ENCODE measurements at places on chromosomes 12 and 14. TPM values are rescaled to one million over a fixed set of nuclear protein-coding genes. Genes with fewer than 3 reads are reported as not detected.

The PCED1B gene
- 0.25 TPM for total RNA-seq

The SRRM4 gene
- total RNA-seq: 0.34 TPM

The PMEL gene
- 301 TPM for total RNA-seq

DNA sequence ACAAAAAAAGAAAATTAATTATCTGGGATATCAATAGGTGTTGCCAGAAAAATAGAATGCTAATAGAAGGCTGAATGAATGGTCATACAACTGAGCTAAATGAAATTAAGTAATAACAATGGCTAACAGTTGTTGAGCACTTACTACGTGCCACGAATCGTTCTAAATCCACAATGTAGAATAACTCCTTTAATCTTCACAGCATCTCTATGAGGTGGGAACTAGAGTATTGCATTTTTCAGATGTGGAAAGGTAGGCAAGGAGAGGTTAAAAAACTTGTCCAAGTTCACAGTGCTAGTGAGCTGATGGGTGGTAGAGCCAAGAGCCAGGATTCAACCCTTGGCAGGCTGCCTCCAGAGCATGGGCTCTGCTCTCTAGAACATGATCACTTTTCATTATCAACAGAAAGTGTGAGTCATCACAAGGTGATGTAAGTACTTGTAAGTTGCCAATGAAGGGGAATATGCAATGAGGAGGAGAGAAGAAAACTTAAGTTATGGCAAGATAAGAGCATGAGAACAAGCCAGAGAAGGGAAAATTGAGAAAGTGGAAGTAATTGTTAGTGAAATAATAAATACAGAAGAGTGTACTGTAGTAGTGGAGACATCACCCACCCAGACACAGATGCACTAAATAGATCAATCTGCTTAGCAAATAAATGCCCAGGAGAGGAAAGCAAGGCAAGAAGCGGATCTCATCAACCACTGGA, 122.1 kb downstream of the PRKD1 start:
- no peaks in the 10 kb centered on the region for H3K4me1 ChIP-seq
- H3K27ac ChIP-seq: no peak overlapping the region
- H3K36me3 ChIP-seq: no peaks in the 10 kb centered on the region
- H3K27me3 ChIP-seq: no peaks in the 10 kb centered on the region
- no peak for DNase-seq
- H3K4me3 ChIP-seq: no peak overlapping the region

DNA sequence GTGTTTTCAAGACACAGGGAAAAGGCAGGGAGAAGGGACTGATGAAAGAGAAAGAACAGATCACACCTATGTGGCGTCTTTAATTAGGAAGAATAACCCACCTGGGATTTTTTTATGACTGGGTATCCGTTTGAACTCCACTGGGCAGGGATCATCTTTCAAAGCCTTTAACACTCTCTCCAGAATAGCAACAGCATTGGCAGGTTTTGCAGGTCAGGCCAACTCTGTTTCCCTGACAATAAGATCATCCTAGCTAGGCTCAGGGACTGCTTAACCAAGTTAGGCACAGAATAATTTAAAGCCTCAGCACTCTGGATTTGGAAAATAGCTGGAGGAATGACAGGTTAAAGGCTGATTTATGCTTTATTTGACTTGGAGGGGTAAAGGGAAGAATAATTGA, 117.6 kb downstream of the SUDS3 start:
- no peaks in the 10 kb centered on the region for H3K36me3 ChIP-seq
- H3K27ac ChIP-seq: no peak overlapping the region
- H3K4me1 ChIP-seq: no peaks in the 10 kb centered on the region
- no peaks in the 10 kb centered on the region for H3K27me3 ChIP-seq
- H3K4me3 ChIP-seq: no peak overlapping the region
- DNase-seq: no peak

DNA sequence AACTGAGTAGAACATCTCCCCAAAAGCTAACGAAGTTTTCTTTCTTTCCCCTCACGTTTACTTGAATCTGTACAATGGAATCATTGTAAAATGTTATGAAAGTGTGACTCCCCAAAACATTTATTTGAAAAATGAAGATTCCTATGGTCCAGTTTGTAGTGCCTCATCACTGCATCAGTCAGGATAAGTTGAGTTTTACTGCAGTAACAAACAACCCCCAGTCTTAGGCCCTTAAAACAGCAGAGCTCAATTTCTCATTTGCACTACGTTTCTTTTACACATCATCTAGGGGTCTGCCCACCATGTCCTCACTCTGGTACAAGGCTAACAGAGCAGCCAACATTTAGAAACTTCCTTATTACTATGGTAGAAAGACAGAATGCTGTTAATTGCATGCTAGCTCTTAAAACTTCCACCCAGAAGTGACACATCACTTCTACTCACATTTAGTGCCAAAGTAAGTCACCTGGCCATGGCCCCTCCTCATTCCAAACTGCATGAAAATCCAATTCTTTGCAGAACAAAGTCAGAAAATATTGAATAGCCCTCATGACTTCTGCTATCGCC, 546.4 kb downstream of the MED13L start:
- DNase-seq: no peak
- no peak overlapping the region for H3K27ac ChIP-seq
- H3K4me1 ChIP-seq: no peaks in the 10 kb centered on the region
- H3K36me3 ChIP-seq: no peaks in the 10 kb centered on the region
- no peaks in the 10 kb centered on the region for H3K27me3 ChIP-seq
- no peak overlapping the region for H3K4me3 ChIP-seq

DNA sequence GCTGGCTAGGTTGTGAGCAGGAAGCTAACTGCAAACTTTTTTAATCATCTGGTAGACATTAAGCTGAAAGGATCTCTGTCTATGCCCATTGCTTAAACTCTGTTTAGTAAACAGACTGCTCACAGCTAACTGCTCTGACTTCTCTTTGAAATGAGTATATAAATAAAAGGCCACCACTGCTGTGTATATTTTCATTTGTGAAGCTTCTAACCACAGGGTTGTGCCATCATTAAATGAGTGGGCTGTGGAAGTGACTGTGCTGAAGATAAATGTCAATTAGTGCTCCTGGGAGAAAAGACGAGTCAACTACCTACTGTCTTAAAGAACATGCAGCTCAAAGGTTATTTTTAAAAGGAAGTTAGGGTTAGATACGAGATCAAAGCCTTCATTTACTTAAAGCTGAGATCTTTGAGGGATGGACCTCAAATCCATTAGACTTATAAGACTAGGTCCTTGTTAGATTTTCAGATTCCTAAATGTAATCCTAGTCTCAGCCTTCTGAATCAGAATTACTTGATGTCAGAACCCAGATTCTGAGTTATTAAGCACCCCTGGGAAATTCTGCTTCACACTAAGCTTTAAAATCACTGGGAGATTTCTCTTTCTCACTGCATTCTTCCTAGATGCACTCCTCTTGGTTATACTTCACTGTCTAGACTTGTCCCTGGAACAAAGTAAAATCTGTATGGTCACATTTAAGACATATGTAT, 213.1 kb upstream of the FLRT2 start:
- no peak overlapping the region for H3K27ac ChIP-seq
- peaks cover 51% of the 10 kb centered on the region for H3K4me1 ChIP-seq
- H3K27me3 ChIP-seq: no peaks in the 10 kb centered on the region
- H3K36me3 ChIP-seq: no peaks in the 10 kb centered on the region
- no peak overlapping the region for H3K4me3 ChIP-seq
- DNase-seq: no peak

- no peak overlapping the region for H3K4me3 ChIP-seq
- no peak overlapping the region for H3K27ac ChIP-seq
- no peaks in the 10 kb centered on the region for H3K4me1 ChIP-seq
- no peaks in the 10 kb centered on the region for H3K27me3 ChIP-seq
These were observed 58.6 kb upstream of the MYF6 start for GRCh38 chr12:80648881-80649280.

GRCh38 chr14:92615451-92615850, 101.9 kb downstream of the RIN3 start:
- no peak overlapping the region for H3K4me3 ChIP-seq
- no peak overlapping the region for H3K27ac ChIP-seq
- no peaks in the 10 kb centered on the region for H3K4me1 ChIP-seq
- no peaks in the 10 kb centered on the region for H3K27me3 ChIP-seq

GRCh38 chr12:59472273-59472672, 123.6 kb upstream of the SLC16A7 start:
- no peaks in the 10 kb centered on the region for H3K4me1 ChIP-seq
- H3K36me3 ChIP-seq: no peaks in the 10 kb centered on the region
- no peak overlapping the region for H3K4me3 ChIP-seq
- no peaks in the 10 kb centered on the region for H3K27me3 ChIP-seq
- no peak overlapping the region for H3K27ac ChIP-seq

- no peaks in the 10 kb centered on the region for H3K4me1 ChIP-seq
- H3K4me3 ChIP-seq: no peak overlapping the region
- no peaks in the 10 kb centered on the region for H3K36me3 ChIP-seq
- DNase-seq: peak; percentile 48
- no peak overlapping the region for H3K27ac ChIP-seq
These were observed 94.4 kb upstream of the PLEKHG7 start for GRCh38 chr12:92608151-92609091.

DNA sequence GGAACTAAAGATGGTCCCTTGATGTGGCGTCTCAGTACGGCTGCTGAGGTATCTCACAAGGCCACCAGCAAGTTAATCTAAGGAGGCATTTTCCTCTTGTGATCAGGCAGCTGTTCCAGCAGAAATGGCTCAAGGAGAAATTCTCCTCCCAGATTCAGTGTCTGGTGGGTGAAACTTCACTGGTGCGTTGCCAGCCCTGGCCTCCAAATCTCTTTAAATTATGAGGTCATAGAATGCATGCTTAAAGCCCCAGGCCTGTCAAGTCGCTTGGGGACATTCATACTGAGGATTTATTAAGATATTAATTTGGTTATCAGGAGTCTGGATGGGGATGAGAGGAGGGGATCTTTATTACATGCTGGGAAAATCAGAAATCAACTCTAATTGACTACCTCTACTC, 72.9 kb downstream of the PPP2R5C start:
- H3K4me1 ChIP-seq: no peaks in the 10 kb centered on the region
- H3K36me3 ChIP-seq: no peaks in the 10 kb centered on the region
- H3K4me3 ChIP-seq: no peak overlapping the region
- no peak for DNase-seq

DNA sequence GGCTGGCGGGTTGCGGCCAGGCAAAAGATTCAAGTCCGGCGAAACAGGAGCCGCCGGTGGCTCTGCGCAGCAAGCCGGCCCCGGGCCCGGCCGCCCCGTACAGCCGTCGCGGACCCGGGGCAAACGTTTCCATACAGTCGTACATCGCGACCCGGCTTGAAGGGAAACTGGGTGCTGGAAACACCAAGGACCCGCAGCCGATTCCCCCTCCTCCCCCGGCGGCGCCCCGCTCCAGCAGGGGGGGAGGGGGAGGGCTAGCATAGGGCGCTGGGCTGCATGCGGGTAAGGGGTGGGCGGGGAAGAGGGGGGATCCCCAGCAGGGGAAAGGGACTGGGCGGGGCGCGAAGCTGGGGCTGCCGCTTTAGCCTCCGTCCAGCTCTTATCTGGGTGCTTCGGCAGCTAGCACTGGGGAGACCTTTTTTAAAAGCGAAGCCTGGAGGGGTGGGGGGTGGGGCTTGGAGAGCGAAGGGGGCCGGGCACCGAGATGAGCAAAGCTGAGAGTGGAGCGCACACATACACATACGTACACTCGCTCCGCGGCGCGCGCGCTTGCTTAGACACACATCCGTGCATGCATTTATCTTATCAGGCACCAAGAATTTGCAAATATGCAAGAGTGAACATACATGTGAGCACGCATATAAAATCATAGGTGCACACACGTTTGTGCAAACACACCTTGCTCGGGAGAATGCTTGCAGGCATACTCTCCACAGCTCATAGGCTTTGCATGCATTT, 11.9 kb downstream of the RARG start:
- DNase-seq: peak; percentile 80
- H3K27me3 ChIP-seq: peaks cover 16% of the 10 kb centered on the region
- H3K36me3 ChIP-seq: no peaks in the 10 kb centered on the region
- H3K4me3 ChIP-seq: peak overlapping the region; percentile 51
- H3K4me1 ChIP-seq: peaks cover 68% of the 10 kb centered on the region

DNA sequence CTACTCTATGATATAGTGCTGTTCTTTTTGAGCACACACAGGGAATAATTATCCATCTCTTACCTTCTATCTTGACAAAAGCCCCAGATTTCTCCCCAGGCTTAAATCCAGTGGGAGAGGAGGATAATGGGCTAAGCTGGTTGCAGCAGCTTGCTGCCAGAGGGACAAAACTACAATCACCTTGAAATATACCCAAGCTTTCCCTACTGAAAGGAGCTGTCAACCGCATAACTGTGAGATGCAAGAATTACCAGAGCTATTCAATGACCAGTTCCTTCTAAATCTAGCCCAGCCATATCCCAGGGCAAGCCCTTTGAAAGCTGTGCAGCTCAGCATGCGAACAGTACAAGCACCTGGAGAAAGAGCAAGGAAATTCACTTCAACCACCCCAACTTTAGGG, 943 bp upstream of the MGAT4C start:
- H3K27me3 ChIP-seq: no peaks in the 10 kb centered on the region
- H3K4me3 ChIP-seq: no peak overlapping the region
- H3K36me3 ChIP-seq: no peaks in the 10 kb centered on the region
- H3K27ac ChIP-seq: no peak overlapping the region
- peak; percentile 35 for DNase-seq

Data from neural progenitor cell (in vitro differentiated cells).